ENCODE measurements at places on chromosomes 6 and 20.

DNA sequence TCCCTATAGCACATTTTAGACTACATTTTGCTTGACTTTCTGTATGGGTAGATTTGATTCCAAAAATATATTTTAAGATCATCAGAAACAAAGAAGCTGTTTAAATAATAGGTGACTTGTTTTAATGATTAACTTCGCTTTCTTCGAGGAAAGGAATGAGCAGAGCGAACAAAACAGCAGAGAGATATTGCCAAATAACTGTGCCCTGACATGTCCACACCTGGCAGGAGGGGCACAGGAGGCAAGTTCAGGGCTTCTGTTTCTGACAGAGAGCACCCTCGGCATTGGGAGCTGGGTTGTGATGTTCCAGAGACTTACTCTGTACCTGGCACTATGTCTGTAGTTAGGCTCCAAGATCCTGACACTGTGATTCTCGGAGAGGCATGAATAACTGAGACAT, 155.7 kb upstream of the SASH1 start:
- DNase-seq = no peak

GRCh38 chr20:24109008-24109407, 120.4 kb upstream of the GGTLC1 start:
- no peak for DNase-seq

DNA sequence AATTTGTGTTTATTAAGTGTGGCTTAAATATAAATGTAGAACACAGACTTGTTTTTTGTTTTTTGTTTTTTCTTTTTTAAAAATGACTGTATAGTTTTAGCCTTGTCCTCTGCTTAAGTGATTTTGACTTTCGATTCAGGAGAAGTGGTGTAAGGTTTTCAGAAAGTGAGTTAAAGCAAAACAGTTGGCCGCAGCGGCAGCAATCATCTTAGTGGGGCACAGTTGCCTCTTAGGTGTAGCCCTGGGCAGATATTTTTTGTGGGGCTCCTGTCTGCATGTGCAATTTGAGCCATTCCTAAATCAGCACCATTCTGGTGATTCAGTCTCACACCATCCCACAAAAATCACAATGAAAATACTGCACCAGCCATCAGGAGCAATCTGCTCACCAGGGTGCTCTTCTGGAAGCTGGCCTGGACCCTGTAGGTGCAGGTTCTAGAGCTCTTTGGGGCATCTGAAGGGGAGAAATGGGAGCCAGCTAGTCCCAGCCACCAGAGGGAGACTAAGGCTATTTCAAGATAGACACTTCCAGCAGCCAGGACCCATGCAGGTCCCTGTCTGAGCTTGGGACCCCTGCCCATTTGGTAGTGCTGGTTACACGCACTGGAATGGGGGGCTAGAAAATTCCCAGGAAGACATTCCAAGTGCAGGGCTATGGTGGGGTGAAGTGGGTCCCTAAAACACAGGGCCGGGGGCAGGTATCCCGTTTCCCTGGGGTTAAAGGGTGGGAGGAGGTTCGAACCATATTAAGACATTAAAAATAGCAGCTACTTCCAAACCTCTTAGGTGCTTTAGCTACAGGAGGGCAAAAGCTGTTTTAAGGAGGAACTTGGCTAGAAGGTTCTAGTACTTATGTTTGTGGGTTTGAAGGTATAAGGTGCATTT, 156.6 kb downstream of the NFATC2 start:
- DNase-seq = no peak

DNA sequence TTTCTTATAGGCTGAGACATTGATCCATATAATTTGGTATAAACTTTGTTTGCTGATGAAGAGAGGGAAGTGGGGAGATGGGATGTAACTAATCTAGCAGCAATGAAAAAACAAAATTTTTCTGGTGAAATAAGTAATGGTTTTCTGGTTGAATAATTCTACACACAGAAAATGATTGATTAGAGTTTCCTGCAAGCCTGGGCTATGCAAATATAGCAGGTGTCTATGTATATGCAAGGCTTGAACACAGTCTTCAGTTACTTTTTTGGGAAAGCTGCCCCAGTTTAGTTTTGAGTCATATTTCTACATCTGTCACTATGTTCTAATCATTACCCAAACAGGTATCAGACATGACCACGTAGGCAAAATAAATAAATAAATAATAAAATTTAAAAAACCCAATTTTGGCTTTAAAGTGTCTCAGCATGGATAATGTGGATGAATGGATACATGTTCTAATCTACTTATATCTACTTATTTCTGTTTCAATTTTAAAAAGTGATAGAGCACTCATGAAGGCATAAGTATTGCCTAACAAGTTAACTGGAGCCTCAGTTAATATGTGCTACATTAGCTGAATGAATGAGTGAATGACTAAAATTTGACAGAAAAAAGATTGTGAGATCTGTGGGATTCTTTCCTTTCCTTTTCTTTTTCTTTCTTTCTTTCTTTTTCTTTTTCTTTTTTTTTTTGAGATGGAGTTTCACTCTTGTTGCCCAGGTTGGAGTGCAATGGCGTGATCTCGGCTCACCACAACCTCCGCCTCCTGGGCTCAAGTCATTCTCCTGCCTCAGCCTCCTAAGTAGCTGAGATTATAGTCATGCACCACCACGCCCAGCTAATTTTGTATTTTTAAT, 37.2 kb upstream of the TFB1M start:
- no peak for DNase-seq

- no peak for DNase-seq
Observed at GRCh38 chr6:90293319-90293953, 3.2 kb downstream of the BACH2 start.

- no peak for DNase-seq
Observed at GRCh38 chr20:19659448-19659847, 98.6 kb upstream of the RIN2 start.

DNA sequence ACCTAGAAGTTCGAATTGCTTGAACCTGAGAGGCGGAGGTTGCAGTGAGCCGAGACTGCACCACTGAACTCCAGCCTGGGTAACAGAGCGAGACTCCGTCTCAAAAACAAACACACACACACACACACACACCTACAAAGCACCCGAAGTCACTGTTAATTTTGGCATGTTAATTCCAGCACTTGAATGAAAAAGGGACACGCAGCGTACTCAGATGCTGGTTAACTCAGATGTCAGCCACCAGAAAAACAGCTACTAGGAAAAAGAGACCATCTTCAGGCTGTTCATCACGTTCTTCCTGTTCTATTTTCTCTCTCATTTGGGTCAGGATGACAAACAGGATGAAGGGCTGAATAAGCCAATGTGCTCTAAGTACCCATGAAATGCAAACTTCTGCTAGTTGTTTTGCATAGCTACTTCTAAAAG, 46.9 kb downstream of the BLOC1S5 start:
- no peak for DNase-seq

GRCh38 chr6:147933224-147933623, 409.4 kb upstream of the SASH1 start:
- DNase-seq = no peak

- no peak for DNase-seq
Observed at GRCh38 chr6:139944131-139944530, 569.7 kb upstream of the CITED2 start.

DNA sequence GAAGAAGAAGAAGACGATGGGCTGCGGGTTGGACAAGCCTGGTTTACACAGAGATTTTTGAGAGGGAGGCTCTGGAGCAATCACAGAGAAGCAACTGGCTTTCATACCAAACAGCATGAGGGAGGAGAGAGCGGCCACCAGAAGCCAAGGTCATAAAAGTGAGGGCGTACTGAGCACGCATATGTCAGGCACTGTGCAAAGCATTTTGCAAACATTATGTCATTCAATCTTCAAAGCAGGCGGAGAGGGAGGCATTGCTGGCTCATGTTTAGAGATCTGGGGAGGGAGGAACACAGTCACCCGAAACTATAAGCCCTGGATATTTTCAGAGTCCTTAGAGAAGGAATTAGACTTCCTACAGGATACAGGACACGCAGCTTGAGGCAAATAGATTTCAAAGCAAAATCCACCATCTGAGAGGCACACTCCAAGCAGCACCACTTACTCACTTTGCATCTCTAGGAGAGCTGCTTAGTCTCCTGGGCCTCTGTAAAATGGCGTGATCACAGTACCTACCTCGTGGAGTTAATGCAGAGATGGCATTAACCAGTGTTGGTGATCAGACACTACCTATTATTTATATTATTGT, 24.6 kb downstream of the RAMACL start:
- no peak for DNase-seq

DNA sequence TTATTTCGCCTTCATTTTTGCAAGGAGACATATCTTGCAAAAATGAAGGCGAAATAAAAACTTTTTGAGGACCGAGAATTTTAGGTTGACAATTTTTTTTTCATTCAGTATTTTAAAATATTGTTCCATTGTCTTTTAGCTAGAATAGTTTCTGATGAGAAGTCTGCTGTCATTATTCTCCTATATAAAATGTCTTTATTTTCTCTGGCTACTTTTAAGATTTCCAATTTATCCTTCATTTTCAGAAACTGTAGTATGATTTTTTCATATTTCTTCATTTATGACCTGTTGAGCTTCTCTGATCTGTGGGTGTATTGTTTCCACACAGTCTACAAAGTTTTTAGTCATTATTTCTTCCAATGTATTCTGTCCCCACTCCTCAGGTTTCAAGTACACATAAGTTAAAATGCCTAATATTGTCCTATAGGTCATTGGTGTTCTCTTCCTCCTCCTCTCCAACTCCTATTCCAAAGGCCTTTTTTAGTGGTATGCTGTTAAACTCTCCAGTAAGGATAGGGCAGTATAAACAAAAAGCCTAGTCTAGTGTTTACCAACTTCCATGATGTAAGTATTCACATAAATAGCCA, 15.7 kb downstream of the AHI1 start:
- no peak for DNase-seq

DNA sequence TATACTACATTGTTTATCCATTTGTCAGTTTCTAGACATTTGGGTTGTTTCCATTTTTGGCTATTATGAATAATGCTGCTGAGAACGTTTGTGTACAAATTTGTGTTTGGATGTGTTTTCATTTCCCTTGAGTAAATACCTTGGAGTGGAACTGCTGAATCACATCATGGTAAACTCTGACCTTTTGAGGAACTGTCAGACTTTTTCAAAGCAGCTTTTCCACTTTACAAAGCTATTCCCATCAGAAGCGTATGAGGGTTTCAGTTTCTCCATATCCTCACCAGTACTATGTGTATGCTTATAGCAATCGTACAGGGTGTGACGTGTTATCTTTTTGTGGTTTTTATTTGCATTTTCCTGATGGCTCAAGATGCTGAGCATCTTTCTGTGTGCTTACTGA, 103.7 kb downstream of the MYO6 start:
- DNase-seq = no peak

DNA sequence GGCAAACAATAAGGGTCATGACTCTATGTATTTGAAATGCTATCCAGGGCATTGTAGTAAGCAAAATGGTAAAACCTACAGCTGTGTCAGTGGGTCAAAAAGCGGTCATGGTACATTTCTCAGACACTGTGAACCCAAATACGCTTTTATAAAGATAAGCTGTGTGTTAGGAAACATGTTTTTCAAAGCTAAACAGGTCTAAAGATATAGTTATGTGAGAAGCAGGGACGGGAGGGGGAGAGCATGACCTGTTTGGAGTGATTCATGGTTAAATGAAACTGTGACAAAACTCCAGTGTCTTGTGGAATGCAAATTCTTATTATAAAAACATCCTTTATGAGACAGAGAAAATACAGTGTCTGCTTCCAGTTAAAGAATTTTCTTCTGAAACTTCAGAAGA, 205.4 kb upstream of the BMP2 start:
- no peak for DNase-seq

- no peak for DNase-seq
Observed at GRCh38 chr20:23362392-23363256, 642 bp downstream of the GZF1 start.

DNA sequence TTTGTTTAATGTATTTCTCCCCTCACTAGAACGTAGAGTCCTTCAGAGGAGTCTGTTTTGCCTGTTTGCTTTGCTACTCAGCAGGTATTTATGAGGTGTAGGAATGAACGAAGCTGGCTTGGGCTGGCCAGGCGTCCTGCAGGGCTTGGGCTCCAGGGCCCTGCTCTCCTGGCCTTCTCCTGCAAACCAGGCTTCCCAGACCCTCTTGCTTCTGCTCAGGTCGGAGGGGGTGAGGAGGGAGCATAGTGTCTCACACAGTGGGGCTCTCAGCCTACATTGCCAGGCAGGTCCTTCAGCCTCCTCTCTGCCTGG, 24.6 kb upstream of the MLN start:
- DNase-seq = no peak

DNA sequence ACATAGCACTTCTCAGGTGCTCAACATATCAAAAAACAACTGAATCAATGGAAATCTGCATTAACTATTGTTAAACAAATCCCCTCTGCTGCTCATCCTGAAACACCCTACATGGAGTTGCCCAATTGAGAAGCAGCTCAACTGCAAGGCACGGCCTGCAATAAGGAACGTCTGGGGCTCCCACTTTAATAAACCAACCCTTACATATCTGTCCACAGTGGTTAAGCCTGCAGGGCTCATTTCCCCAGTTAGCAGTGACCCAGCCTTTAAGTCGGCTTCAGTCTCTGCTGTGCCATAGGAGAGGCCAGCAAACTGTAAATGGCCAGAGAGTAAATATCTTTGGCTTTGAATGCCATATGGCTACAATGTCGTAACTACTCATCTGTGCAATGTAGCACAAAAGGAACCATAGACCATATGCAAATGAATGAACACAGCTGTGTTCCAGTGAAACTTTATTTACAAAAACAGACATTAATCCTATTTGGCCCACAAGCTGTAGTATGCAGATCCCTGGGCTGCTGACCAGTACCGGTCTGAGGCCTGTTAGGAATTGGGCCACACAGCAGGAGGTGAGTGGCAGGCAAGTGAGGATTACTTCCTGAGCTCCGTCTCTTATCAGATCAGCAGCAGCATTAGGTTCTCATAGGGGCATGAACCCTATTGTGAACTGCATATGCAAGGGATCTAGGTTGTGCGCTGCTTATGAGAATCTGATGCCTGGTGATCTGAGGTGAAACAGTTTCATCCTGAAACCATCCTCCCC, 522.7 kb upstream of the CDH4 start:
- DNase-seq = no peak

DNA sequence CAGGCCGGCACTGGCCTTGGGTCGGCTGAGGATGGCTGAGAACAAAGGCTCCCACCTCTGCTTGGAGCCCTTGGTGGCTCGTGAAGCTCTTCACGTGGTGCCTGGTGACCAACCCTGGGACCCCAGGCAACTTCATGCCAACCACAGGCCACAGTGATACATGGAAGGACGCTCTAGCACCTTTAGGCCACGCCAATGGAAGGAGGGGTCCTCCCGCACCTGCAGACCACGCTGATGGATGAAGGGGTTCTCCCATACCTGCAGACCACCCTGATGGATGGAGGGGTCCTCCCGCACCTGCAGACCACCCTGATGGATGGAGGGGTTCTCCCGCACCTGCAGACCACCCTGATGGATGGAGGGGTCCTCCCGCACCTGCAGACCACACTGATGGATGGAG, 62.5 kb downstream of the ERMARD start:
- DNase-seq = no peak

Data from activated T-helper 2 cell treated with anti-CD3 and anti-CD28 coated beads, Interferon-gamma antibody, Interleukin-2, Interleukin-4, amounts not matched to agents 10 μg/mL and 5 μg/mL and 100 μg/mL, durations not matched to agents 14 hours and 24 hours and 36 hours (primary cell).